ENCODE measurements at places on chromosomes 13 and 19.

DNA sequence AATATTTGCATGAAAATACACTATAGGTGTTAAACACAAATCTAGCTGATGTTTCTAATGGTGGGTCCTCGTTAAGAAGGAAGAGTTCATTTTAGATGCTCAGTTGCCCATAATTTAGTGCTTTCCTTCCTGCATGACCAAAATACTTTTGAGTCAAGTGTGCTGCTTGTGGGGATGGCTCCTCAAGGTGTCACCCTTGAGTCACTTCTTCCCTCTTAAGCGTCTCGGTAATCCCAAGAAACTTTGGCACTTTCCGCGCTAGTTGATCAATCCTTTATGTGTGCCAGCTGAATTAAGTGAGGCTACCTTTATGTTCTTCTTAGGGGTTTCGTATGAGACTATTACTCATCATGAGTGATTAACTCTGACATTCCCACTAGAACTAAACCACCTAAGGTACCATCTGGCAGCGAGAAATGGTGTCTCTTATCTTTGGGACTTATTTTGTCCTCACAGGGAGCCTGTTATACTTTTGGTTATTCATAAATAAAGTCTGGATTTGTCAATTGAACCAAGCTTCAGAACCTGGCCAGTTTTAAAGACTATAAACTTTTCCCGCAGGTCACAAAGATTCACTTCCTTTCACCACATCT lies 106.8 kb downstream of the NHLRC3 start:
- no peak for DNase-seq

- DNase-seq: no peak
Measured at GRCh38 chr19:50415661-50416033, 3.1 kb upstream of the SPIB start.

DNA sequence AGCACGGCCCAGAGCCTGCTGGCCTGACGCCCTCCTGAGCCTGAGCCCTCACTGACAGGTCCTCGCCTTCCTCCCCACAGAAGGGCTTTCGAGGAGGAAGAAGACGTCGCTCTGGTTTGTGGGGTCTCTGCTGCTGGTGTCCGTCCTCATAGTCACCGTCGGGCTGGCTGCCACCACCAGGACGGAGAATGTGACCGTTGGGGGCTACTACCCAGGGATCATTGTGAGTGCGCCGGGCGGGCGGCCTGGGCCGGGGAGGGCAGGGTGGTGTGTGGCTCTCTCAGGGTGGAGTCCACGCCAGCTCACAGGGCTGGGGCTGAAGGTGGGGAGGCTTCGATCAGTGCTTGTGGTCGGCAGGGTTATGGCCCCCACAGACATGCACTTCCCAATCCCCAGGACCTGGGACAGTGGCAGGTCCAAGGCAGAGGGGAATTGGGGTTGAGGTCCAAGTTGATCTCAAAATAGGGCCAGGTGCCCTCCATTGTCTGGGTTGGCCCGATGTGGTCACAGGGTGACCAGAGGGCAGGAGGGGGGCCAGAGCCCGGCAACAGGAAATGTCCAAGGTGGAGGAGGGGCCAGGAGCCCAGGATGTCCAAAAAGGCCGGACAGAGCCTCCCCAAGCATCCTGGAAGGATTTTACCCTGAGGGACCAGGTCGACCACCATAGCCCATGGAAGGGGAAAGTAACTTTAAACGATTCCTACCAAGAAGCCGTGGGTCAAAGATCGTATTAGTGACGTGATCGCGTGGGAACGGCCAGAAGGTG lies 7.2 kb downstream of the TMEM255B start:
- DNase-seq: no peak

DNA sequence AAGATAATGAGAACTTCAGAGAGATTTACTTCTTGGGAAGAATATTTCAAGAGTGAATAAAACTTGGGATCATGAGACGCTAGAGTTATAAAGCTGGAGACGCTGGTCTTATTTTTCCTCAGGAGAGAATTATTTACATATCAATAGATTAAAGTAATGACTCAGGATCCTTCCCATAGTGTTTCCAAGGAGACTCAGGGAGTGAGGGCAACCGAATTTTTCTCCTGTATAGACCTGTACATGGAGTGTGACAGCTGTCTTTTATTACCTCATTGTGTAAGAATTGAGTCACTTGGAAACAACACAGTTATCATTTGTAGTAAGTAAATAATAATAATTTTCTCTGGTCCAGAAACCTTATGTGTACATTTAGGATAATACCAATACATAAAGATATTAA lies 1905.5 kb downstream of the OLFM4 start:
- DNase-seq: no peak

DNA sequence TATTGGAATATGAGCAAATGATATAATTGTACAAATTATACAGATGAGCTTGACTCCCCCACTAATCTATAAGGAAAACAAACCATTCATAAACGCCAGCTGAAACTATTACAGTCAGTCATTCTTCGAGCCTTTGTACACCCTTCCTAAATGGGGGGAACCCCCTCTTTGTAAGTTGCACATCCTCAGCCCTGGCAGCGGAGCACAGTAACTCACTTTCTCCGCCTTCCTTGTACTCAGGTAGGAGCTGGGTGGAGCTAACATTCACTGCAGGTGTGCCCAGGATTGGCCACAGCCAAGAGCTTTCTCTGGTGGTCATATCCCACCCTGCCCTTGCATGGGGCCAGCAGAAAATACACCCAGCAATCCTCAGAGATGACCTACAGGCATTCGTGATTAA lies 28.6 kb downstream of the PIN1 start:
- no peak for DNase-seq

GRCh38 chr13:99356262-99357091 lies 49.3 kb upstream of the GPR183 start:
- no peak for DNase-seq

- DNase-seq: no peak
Measured at GRCh38 chr19:43569657-43570056, 5.7 kb downstream of the XRCC1 start.

GRCh38 chr13:110456550-110456949 lies 105.0 kb downstream of the RAB20 start:
- DNase-seq: no peak

- no peak for DNase-seq
Measured at GRCh38 chr13:20371825-20372224, 139.7 kb upstream of the GJB6 start.

DNA sequence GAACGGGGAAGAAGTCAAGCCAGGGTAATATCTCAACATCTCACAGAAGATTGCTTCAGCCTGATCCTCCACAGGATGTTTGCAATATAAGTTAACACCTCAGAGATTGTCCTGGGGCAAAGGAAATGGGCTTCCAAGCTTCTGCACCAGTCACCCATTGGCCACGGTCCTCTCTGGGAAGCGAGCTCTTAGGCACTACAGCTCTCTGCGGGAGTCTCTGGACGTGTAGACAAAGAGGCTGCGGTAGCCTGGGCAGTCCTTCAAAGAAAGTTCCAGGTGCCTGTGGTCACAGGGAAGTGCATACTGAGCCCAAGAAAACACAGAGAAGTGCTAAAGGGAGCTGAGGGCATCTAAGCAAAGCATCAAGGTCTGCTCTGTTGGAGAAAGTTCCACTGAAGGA lies 805.7 kb downstream of the DIAPH3 start:
- no peak for DNase-seq

DNA sequence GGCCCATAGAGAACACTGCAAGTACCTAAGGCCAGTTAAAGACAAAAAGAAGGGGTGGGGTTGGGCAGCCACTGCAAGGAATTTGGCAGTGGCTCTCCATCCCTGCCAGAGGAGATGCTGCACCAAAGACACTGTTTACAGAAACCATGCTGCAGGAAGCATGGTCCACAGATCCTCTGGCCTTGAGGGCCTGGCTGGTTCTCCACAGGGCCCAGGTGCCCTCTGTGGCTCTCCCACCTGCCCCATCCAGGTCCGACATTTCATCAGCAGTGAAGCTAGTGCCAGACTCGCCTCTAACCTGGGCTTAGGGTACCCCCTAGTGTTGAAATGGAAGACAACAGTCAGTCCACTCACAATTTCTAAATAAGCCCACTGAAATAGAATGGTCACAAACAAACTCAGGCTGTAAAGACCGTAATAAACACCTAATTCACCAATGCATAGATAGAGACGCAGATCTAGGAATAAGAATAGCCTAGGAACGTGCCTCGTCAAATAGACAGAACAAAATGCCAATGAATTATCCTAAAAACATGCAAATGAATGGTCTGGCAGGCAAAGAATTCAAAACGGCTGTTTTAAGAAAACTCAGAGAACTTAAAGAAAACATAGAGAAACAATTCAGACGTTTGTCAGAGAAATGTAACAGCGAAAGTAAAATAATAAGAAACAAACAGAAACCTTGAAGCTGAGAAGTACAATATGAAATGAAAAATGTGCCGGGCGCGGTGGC lies 23.3 kb downstream of the LYPD4 start:
- DNase-seq: no peak

DNA sequence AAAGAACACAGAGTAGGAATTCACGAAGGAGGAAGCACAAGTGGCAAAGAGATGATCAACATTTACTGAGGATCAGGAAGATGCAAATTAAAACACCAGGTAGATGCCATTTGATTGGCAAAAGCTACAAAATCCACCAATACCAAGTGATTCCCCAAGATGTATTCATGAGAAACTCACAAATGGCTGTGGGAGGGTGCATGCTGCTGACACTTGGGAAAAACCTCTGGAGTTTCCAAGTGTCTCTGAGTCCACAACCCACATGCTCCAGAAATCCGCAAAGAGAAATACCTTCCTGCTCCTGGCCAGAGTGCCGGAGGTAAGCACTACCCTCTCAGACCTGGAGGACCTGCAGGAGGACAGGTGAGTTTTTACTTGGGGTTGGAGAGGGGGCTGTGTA lies 35.7 kb downstream of the ARRDC2 start:
- no peak for DNase-seq

DNA sequence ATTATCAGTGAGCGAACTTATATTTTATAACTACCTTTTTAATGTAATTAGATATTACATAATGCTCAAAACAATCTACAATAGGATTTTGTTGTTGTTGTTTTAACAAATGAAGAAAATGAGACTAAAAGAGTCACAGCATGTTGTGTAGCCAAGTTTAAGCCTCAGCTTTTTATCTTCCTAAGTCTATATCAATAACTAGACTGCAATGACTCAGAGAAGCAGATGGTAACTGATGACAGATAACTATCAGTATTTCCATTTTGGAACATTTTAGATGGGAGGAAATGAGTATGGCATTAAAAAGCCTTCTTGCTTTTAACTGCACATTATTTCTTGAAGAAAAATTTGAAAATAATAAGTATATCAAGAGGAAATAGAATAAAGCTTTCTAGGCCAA lies 825.2 kb downstream of the SLITRK1 start:
- no peak for DNase-seq

- DNase-seq: no peak
Measured at GRCh38 chr19:57664269-57665127, 4.2 kb upstream of the ZSCAN4 start.

DNA sequence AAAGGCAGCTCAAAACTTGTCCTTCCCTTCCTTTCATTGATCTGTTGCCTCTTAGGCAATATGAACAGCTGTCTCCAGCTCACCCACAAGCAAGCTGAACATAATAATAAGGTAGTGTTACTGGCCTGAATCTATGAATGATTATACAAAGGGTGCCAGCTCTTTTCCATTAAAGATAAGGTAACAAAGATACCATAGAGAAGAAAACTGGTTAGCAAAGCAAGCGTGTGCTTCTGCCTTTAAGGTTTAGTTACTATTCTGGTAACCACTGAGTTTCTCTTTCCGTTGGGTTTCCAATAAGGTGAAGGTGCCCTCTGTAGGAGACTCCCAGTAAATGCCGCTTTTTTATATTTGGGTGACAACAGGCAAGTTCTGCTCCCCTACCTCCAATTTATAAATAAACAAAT lies 12.1 kb upstream of the DACH1 start:
- DNase-seq: no peak

DNA sequence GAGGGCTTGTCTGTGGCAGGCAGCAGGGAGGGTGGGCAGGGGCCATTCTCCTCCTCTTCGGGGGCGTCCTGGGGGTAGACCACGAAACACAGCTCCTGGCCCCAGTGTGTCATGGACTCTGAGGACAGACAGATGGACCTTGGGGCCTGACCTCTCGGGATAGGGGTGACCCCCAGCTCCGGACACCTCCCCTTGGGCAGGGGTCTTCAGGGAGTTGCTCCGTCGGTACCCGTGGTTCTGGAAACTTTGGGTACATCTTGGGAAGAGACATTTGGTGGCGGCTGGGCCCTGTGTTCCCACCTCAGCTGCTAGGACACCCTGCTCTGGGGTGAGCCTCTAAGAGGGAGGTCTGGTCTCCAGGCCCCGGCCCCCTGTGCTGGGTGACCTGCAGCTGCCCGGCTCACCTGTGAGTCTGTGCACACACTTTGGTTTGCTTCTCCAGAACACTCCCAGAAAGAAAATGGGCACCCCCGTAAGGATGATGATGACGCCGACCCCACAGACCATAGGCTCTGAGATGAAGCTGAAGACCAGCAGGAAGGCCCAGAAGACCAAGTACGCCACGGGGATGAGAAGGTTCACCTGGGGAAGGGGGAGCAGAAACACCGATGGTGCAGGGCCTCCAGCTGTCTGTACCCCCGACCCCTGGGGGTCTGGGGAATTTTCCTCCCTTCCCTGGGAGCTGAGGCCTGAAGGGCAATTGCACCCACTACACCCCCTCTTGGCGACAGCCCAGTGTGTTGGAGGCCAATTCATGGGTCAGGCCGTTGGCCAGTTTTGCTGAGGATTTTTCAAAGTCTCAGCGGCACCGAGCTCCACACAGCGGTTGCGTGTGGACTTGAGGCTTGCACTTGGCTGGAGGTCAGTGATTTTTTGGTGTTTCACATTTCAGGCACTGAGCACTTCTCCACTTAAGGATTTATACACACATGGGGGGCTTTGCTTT lies 15.0 kb downstream of the LRP3 start:
- no peak for DNase-seq

GRCh38 chr19:40424637-40425449 lies 949 bp downstream of the SERTAD1 start:
- no peak for DNase-seq

GRCh38 chr19:821231-821824 lies 427 bp downstream of the PLPPR3 start:
- no peak for DNase-seq

DNA sequence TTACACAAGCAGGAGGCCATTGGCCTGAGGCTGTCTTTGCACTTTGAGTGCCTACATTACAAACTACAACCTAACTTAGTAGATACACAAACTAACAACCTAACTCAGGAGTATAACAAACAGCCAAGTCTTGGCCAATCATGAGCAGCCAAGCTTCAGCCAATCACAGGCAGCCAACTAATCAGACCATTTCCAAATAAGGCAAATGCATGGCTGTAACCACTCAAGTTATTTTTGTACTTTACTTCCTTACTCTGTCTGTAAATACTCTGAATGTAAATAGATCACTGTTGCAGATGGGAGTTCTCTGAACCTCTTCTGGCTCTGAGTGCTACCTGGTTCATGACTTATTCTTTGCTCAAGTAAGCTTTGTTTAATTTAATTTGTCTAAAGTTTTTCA lies 748.1 kb upstream of the SGCG start:
- DNase-seq: no peak

Measured in HS-5 (cell line).